BJ (cell line): ENCODE measurements at places on chromosomes 2 and 18. TPM values are rescaled to one million over a fixed set of nuclear protein-coding genes. Genes with fewer than 3 reads are reported as not detected.

Gene TUBA4B
- polyA plus RNA-seq, result not detected in 2 replicates

Gene PNPT1
- 9.4 and 13.4 TPM in 2 replicates for polyA plus RNA-seq

Gene KCNF1
- not detected in 2 replicates for polyA plus RNA-seq

Gene BOLL
- not detected in 2 replicates for polyA plus RNA-seq

Gene SERPINB10
- 0.38 and 0.85 TPM in 2 replicates for polyA plus RNA-seq

Gene FTCDNL1
- 0.29 and 0.31 TPM in 2 replicates for polyA plus RNA-seq

Gene VWA3B
- polyA plus RNA-seq, result not detected in 2 replicates

Gene SLC4A5
- 0.07 and 0.16 TPM in 2 replicates for polyA plus RNA-seq

Gene DLX2
- 0.16 and 0.20 TPM in 2 replicates for polyA plus RNA-seq

Gene SCYGR4
- not detected in 2 replicates for polyA plus RNA-seq

Gene CYP27A1
- polyA plus RNA-seq, result 17.2 and 26.8 TPM in 2 replicates

Gene UBE2F
- 47.9 and 67.4 TPM in 2 replicates for polyA plus RNA-seq

Gene PRKAG3
- not detected in 2 replicates for polyA plus RNA-seq

Gene HSBP1L1
- 19.1 and 26.4 TPM in 2 replicates for polyA plus RNA-seq

Gene ZC3H6
- 1.2 and 1.4 TPM in 2 replicates for polyA plus RNA-seq

Gene GALR1
- polyA plus RNA-seq, result not detected in 2 replicates

Gene CYP1B1
- polyA plus RNA-seq, result 1.4 and 1.8 TPM in 2 replicates

Gene HAAO
- 0.31 and 0.54 TPM in 2 replicates for polyA plus RNA-seq

Gene RAMP1
- polyA plus RNA-seq, result 5.7 and 10.8 TPM in 2 replicates

Gene RNF152
- polyA plus RNA-seq, result 4.3 and 6.5 TPM in 2 replicates

Gene ADRA2B
- not detected in 2 replicates for polyA plus RNA-seq

Gene GPR55
- not detected in 2 replicates for polyA plus RNA-seq

Gene SMAD4
- 85.8 and 101 TPM in 2 replicates for polyA plus RNA-seq

Gene RFX8
- 1.7 and 2.1 TPM in 2 replicates for polyA plus RNA-seq

Gene EML6
- 0.18 and 0.36 TPM in 2 replicates for polyA plus RNA-seq

Gene TMEM214
- polyA plus RNA-seq, result 145 and 235 TPM in 2 replicates

Gene ACAA2
- 14.1 and 18.5 TPM in 2 replicates for polyA plus RNA-seq

Gene RAPH1
- 3.3 and 5.6 TPM in 2 replicates for polyA plus RNA-seq

Gene CFAP221
- 0.12 TPM in 1 of 2 replicates, not detected in the other for polyA plus RNA-seq

Gene G6PC2
- not detected in 2 replicates for polyA plus RNA-seq

Gene HS1BP3
- 8.3 and 13.6 TPM in 2 replicates for polyA plus RNA-seq

Gene HTRA2
- 26.0 and 36.1 TPM in 2 replicates for polyA plus RNA-seq

Gene ASB18
- not detected in 2 replicates for polyA plus RNA-seq

Gene SH2D6
- polyA plus RNA-seq, result 0.18 and 0.39 TPM in 2 replicates

Gene RNMT
- 10.7 and 18.6 TPM in 2 replicates for polyA plus RNA-seq

Gene ASB1
- 24.9 and 33.4 TPM in 2 replicates for polyA plus RNA-seq

Gene CABLES1
- polyA plus RNA-seq, result 4.3 and 5.4 TPM in 2 replicates

Gene CUL3
- 12.8 and 30.8 TPM in 2 replicates for polyA plus RNA-seq

Gene LYPD6
- 7.1 and 9.4 TPM in 2 replicates for polyA plus RNA-seq
